SW480 (cell line): ENCODE measurements at places on chromosomes 13 and 19.

GRCh38 chr19:42521346-42522030, 6.8 kb downstream of the CEACAM1 start:
- no peak for DNase-seq

DNA sequence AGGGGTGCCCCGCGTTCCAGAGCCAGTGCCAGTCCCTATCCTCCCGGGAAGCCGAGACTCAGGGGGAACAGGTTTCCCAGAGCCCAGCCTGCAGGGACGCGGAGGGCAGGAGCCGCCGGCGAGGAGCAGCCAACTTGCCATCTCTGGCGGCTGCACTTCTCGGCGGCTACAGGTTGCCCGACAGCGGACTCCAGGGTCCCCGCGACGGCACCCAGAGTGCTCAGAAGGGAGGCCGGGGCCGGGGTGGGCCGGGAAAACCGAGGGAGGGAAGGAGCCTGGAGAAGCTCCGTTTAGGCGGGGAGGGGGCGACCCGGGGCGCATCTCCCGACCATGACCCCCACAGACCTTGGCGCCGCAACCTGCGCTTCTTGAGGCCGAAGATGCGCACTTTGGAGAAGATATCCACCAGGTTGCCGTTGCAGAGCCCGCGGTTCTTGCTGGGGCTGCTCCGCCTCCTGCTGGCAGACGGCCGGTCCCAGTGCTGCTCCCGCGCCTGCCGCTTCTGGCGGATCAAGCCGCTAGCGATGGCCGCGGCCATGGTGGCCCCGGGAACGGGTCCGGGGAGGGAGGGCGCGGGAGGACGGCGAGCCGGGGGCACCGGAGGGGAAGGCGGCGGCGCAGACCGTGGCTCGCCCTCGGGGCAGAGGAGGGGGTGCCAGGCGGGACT, 463.8 kb downstream of the ITGBL1 start:
- DNase-seq, result no peak

GRCh38 chr13:32791545-32792172, 205.4 kb downstream of the PDS5B start:
- DNase-seq, result peak; percentile 4

DNA sequence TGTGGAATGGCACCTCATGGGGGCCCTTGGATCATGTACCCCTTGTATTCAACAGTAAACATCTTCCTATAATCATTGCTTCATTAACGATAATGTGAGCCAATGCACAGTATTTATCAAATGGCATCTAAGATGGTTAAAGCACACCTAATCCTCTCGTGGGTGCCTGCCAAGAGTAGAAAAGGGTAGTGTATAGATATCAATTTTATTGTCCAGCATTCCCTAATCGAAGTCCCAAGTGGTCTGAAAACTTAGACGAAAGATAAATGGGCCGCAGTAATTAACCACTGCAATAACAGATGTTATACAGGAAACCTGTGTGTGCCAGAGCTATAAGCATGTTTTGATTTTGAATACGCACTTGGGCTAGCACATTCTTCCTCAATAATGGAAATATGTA, 667 bp upstream of the MBNL2 start:
- no peak for DNase-seq

DNA sequence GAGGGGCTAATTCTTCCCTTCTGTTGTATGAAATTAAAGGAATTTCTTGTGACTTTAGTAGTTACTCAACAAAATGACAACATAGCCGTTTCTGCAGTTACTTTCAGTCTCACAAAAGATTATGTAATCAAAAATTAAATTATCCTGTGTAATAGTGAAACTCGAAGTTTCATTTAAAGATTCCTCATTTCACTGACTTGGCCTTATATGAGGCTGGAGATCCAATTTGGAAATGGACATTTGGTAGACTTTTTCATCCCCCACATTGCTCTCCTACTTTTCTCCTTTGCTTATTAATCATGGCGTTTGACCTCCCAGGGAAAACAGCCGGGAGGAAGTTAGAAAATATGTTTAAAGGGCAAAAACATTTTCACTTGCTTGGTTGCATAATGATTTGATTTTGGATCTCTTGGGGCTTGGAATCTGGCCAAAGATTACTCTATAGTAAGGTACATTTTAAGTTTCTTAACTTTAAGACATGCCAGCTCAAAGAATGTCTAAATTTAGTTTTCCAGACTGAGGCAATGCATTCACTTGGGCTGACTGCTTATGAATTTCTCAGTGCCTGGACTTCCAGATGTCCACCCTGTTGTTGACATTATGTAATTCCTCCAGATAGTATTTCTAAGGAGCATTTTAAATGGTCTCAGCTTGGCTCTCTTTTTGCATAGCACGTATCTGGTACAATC, 1364.9 kb upstream of the MIR17HG start:
- no peak for DNase-seq

DNA sequence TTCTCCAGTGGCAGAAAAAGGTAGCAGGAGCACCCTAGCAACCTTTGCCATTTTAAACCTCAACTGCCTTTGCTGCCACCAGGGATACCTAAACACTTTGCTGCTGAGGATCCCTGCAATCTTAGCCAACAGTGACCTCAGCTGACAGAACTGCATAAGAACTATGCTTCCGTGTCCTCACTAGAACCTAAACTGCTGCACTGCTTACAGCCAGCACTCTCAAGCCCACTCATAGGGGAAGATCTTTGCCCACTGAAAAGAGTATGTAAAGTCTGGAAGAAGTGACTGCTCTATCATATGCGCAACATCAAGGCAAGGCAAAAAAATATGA, 270.0 kb upstream of the PCDH20 start:
- no peak for DNase-seq

GRCh38 chr13:112892426-112893206, 76.4 kb upstream of the MCF2L start:
- peak; percentile 72 for DNase-seq

GRCh38 chr13:50205581-50205980, 190.3 kb downstream of the KCNRG start:
- no peak for DNase-seq

DNA sequence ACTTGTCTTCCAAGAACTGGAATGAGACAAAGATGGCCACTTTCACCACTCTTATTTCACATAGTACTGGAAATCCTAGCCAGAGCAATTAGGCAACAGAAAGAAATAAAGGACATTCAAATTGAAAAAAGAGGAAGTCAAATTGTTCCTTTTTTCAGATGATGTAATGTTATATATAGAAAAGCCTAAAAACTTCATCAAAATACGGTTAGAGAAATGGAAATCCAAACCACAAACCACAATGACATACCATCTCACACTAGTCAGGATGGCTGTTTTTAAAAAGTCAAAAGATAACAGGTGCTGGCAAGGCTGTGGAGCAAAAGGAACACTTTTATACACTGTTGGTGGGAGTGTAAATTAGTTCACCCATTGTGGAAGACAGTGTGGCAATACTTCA, 113.3 kb upstream of the SPRY2 start:
- DNase-seq, result no peak

DNA sequence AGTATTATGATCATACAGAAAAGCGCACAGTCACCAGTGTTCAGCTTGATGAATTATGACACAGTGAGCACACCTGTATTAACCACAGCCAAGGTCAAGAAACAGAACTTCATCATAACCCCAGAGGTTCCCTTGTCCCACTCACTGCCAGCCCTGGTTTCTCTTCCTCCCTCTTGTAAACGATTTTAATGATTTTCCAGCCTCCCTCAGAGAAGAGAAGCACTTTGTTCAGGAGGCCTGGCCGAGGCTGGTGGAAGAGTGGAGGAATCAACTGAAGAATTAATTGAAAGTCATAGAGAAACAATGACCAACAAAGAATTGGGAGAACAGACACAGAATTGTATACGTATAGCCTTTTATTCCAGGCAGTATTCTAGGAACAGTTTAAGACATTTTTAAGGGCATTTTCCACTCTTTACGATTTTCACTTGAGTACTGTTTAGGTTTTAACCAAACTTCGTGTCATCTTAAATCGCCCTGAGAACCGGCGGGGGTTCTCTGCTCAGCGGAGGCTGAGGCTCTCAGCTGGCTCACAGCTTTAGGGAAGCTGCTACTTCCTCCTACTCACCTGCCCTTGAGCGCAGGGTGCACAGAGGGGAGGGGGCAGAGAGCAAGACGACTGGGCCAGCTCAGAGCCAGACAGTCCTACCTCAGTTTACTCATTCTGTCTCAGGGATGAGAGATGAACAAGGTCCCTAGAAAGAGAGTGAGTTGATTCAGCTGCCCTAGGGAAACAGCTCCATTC, 108.6 kb downstream of the AKAP11 start:
- DNase-seq, result no peak

DNA sequence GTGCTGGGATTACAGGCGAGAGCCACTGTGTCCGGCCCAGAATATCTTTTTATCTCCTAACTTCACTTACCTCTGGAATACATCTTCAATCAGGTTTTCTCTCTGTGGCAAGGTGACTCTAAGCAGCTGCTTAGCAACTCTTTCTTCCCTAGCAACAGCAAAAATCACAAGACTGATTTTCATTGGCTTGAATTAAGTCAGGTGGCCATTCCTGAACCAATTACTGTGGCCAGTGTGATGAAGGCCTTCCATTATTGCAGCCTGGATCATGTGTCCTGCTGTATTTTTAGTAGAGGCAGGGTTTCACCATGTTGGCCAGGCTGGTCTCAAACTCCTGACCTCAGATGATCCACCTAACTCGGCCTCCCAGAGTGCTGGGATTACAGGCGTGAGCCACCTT, 9.0 kb upstream of the LTBP4 start:
- DNase-seq, result peak; percentile 75

DNA sequence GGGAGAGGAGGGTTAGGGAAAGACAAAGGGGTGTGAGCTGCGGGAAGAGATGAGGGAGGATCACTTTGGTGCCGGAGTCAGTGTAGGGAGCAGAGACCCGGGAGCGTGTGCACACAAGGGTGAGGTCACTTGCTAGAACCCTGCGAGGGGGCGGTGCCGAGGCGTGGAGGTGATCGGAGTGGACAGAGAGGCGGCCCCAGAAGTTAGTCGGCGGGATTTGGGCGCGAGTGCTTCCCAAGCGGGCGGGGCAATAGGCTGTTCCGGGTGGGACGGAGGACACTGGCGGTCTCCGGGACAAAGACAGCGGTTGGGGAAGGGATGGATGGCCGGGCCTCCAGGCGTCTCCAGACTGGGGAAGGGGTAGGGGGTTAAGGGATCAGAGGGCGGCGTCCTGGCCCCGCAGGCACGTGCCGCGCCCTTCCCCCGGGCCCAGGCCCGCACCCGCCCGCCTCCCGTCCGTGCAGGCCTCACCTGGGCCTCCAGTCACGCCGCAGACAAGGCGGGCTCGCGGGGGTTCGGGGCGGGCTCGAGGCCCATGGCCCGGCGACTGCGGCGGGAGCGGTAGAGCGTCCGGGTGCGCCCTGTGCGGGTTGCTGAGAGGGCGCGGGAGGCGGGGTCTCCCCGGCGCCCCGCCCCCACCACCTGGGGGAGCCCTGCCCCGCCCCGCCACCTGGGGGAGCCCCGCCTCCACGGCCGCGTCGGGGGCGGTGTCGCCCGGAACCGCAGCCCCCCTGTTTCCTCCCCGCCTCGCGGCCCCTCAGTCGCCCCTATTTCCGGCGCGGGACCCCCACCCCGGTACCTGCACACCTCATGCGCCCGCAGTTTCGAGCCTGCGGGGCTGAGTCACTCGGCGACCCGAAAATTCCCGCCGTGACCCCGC, at the start of gene LPAR2:
Gene LPAR2 (minus strand): TSS at position 600 of the 880 bp plus-strand sequence. CDS start 945 bp downstream, outside the sequence.
- DNase-seq, result peak; percentile 82

DNA sequence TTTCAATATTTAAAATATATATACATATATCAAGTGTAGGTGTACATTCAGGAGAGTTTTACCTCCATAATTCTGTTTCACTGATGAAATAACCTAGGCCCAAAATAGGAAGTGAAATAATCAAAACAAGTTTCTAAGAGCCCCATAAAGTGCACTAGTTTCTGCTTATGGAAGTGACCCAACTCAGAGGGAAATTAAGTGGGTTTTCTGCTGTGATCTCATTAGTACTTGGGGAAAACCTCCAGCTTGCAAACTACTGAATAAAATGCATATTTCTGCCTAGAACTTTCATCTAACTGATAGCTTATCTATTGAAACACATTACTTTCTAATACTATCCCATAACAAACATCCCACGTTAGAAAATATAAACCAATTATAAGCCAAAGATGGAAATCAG, 45.4 kb upstream of the MIR17HG start:
- no peak for DNase-seq

GRCh38 chr19:24054044-24054935, 32.7 kb upstream of the ZNF254 start:
- DNase-seq, result no peak

- DNase-seq, result no peak
Measured at GRCh38 chr13:73258406-73258805, 199.6 kb downstream of the KLF5 start.

GRCh38 chr19:2560369-2560768, 84.4 kb downstream of the GADD45B start:
- DNase-seq, result no peak

DNA sequence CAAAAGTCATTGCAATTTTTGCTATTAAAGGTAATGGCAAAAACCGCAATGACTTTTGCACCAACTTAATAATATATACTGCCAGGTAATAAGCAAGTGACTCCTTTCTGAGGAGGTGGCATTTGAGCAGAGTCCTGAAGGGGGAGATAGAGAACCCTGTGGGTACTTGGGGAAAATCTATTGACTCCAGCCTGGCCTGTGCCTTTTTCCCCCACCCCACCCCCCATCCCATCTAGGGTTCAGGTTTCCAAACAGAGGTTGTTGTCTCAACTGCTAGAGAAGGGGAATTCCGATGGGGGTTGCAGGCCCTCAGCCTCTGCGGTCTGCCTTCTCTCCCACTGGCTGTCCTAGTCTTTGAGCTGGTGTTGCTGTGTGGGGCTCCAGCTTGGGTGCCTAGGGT, 11.5 kb downstream of the S1PR2 start:
- DNase-seq, result peak; percentile 52

- no peak for DNase-seq
Measured at GRCh38 chr13:42305503-42305902, 33.6 kb downstream of the AKAP11 start.

GRCh38 chr13:49840266-49840665, 47.8 kb upstream of the KPNA3 start:
- DNase-seq, result peak; percentile 73

DNA sequence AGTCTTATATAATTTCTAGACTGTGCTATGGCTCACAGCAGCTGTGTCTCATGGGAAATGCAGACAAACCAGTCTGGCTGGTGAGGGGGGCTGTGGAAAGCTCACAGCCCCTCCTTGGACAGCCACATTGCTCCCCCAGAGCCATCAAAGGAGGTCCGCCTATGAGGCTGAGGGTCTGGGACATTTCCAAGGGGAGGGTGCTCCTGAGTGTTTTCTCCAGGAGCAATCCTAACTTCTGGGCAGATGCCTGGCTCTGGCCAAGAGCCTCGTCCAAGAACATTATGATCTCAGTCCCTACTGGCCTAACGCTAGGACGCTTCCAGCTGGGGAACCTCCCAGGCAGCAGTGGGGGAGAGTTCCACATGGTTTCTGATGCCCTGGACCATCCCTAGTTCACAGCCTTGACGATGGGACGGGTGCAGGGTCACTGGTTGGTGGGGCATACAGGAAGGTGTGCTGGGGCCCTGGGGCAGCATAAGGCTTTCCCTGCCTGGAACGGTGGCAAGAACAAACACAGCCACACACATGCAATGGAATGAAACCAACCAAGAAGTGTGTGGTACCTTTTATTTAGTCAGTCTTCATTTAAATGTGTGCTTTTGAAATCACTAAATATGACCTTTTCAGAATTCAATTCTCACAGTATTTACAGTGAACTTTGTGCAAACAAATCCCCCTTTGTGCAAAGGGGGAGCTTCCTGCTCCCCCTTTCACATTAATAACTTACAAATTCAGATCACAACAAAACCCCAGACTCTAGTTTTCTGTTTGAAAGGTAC, 60.6 kb downstream of the CDADC1 start:
- DNase-seq, result no peak
